ENCODE measurements at places on chromosomes 11 and 22.

- no peak for DNase-seq
Observed at GRCh38 chr11:3985631-3986030, 109.0 kb upstream of the RRM1 start.

DNA sequence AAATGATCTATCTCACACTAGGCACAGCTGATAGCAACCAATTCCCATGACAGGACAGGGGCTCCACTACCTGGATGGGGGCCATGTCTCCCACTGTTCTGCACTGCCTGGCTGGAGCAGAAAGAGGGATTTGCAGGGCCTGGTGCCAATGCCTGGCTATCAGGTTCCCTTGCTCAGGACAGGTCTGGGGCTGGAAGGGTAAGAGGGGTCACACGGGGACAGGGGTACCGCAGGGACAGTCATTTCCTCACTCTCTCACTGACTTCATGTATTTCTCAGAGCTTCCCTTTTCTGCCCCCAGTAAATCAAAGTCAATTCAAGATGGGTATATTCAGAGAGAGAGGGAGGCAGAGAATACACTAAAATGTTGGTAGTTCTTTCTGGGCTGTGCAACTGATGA, 119.1 kb upstream of the CSNK2A3 start:
- no peak for DNase-seq

DNA sequence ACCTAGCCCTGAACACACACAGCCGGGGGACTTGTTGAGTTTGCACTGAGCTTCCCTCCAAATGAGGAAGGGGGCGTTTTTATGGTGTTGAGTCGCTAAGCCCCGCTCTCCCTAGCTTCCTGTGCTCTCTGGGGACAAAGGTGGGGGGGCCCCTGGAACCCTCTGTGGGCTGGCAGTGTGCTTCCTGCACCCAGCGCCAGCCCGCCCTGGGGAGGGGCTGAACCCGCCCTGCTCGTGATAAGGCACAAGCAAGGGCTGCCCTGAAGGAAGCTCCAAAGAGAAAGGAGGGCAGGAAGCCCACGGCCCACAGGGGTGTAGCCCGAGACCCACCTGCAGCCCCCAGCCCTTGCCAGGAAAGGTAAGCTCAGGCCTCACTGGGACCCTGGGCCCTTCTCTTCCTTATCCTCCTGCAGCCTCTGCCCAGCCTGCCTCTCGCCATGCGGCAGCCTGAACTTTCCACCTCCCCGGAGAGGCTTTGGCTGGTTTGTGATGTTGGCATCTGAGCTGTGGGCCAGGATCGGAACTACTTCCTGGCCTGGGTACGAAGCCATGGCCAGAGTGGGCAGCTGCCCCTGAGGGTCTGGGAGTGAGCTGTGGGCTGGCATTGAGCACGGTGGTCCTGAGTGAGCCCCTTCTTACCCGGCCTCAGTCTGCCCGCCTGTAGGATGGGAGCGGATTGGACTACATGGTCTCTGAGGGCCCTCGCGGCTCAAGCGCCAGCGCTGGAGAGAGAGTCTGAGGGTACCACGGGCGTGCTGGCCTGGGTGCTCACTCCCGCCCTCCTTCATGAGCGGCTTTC, at the start of gene FERMT3:
TSS of gene FERMT3 (plus strand) at position 265 of the 799 bp plus-strand sequence. CDS start 644 bp downstream, outside the sequence.
- peak; percentile 95 for DNase-seq

DNA sequence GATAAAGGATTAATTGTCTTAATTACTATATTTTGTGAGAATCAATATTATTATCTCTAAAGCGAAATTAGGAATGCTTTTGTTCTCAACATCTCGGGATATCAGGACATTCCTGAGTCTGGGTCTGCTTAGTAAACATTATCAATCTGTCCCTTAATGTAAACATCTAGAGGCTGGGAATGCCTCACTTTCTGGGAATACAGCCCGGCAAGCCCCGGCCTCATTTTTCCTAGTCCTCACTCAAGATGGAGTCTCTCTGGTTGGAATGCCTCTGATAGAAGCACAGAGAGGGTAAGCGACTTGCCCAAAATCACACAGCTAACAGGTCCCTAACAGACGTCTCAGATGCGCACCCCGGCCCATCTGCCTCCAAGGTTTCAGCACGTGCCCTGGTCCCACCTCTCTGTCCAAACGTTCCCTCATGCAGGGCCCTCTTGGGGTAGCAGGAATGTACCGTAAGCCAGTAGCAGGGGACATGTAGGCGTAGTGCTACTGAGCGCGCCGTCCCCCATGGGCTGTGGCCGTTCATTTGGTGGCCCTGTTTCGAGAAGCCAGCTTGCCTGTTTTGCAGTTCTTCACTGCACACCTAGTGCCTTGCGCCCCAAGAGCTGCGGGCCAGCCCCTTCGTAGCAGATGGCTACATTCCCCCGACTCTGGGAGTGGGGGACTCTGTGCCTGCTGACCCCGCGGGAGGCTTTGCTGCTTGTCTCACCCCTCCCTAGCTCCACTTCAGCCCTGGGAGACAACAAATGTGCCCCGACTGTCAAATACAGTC, 62.2 kb upstream of the FADD start:
- no peak for DNase-seq

DNA sequence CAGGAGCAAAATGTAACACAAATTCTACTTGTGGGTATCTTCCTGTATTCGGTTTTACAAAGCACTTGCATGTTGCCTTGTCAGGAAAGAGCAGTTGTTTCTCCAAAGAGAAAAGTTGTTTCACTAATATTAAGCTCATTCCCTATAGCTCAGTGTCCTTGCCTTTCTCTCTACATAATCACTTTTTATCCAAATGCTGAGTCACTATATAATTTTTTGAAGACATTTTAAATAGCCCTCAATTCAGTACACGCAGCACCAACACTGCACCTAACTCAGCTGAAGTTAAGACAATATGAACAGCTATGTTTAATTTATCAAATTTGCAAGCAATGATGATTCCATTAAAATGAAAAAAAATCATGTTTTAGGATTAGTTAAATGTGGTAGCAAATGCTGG, 14.5 kb upstream of the MRTFA start:
- no peak for DNase-seq

DNA sequence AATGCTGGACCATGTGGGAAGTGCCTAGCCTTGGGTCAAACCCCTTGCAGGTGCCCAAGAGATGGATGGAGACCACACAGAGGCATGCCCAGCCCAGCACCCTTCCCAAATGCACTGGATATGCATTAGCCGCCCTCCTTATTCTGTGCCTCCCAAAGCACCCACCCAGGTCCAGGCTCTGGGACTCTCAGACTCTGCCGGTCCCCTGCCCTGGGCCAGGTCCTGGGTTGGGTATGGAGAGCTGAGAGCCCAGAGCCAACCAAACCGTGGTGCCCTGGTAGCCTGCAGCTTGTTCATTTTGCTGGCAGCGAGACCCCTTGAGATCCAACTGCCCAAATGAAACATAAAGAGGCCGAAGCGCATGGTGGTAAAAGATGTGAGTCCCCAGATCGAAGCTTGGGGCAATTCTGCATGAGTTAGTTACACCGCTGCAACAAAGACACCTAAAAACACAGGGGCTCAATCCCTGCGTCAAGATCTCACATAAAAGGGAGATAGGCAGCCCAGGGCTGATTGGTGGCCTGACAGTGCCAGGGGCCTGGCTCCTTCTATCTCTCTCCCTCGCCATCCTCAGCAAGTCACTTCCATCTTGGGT, 61.5 kb downstream of the MYEOV start:
- no peak for DNase-seq

DNA sequence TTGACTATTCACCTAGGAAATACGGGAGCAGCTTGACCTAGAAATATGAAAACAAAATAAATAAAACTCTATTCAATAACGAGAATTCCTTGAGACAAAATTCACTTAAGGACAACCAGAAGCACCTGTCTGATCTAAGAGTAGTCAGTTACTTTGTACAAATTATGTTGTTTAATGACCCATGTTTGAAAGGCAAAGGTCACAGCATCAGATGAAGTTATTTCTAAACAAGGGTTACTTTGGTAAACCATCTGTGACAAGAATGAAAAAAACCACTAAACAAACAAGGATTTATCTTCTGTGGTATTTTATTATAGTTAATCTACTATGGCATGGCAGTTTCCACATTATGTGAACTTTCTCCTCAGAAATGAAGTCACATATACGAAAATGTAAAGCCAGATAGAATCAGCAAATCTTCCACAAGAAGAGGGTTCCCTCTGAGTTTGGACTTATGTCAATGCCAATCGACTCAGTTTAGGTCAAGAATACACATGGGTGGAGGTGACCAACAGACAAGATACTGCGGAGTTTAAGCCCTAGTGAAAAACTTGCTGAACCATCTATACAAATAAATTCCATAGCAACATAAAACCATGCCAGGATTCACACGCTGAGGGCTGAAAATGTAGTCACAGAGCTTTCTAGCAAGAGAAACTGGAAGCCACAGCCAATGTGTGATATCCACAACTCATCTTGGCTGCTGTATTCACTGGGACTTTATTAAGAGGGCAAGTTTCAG, 53.4 kb downstream of the NCAPD3 start:
- no peak for DNase-seq

GRCh38 chr11:86547727-86548126, 124.7 kb downstream of the ME3 start:
- DNase-seq = no peak

DNA sequence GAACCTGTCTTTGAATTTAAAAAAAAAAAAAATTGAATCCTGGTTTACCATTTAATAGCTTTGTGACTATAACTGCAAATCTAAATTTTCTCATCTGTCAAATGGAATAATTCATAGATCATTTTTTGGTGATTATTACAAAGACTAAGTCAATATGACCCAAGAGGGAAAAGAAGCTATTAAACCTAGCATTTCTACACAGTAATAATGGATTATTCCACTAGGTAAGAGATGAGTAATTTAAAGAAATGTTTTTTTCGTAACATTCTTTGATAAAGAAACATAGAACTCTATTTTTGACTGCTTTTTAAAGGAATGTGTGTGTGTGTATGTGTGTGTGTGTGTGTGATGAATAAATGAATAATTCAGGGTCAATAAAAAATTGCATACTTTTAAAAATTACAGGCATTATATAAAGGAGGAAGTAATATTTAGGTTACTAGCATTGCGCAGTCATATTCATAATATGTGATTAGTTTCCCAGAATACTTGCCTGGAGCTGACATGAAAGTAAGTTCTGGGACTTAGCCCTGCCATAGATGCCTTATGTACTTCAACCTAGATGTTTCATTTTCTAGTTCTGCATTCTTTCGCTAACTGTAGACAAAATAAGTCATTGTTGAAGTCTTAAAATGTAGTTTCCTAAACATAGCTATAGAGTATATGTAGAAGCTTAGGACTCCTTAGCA, 72.9 kb downstream of the TMEM135 start:
- DNase-seq = no peak

DNA sequence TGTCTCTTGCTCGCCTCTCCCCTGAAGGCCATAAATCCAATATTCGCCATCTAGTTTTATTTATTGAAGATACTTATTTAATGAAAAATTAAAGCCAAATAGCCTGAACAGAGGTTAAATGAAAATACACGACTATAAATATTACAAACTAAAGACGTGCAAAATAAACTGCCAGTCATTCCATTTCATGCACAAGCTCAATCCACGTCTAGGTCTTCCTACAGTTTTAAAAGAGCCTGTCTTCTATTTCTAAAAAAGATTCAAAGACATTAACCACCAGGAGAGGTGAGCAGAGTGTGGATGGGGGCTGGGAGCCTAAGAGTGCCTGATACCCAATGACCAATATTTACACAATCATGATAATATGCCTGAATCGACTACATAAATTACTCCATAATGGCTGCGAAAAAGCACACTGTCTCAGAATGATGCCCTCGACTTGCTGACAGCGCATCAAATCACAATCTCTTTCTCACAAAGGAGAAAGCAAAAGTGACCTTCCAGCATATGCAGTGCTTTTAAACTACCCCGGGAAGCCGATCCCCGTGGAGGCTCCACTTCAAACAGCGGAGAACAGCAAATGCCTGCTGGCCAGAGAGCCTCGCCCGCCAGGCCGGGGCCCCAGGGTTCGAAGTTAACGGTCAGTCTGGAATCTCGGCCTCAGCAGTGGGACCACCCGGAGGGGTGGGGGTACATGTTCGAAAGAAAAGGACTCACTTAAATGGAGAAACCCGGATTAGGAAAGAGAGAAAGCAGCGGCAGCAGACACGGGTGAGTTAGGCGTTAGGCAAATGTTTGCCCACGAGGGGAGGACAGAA, 1.7 kb downstream of the FCHSD2 start:
- no peak for DNase-seq

DNA sequence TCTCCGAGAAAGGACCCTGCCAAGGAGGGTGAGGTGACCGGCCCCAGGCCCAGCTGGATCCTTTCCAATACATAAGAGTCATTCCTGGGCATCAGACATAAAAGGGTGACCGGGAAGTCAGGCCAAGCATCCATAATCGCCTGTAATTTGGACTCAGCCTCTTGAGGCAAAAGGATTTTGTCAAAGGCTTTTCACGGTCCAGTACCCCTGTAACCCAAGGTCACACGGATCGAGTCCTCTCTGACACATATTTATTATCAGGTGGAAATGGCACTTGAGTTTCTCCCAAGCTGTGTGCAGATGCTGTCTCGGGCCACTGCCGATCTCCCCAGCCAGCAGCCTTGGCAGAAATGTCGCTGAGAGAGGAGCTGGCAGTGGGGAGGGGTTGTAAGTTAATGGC, 556.5 kb downstream of the MN1 start:
- no peak for DNase-seq

DNA sequence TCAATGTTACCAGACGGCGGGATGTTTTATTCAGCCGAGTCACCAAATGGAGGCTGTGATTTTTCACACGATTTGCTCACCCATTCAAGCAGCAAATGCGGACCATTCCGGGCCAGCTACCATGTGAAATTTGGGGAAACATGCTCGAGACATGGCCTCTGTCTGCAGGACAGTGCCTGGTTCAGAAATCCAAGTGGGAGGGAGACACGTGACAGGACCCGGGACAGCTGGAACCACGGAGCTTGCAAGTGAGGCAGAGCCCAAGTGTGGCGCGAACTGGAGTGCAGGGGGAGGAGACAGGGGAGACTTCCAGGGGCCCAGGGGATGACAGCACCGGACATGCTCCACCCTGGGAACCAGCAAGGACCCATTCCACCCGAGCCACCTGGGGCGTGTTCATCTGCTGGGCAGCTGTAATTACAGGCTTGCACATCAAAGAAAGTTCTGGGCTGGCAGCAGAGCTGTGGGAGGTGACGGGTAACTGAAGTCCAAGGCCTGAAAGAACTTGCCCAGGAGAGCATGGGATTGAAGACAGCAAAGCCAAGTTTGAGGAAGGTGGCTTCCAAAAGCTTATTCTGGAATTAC, 16.5 kb downstream of the CERK start:
- DNase-seq = no peak

Measured in HL-60 (cell line).